ENCODE measurements at places on chromosomes 5 and 9. TPM values are rescaled to one million over a fixed set of nuclear protein-coding genes. Genes with fewer than 3 reads are reported as not detected.

The MRPS30 gene
- total RNA-seq: 37.8 TPM

The FRMD3 gene
- total RNA-seq: 10.8 TPM

The DAPK1 gene
- 168 TPM for total RNA-seq

The C5orf58 gene
- total RNA-seq: not detected

The GABRG2 gene
- total RNA-seq: not detected

The ECM2 gene
- 13.8 TPM for total RNA-seq

The PTGDS gene
- total RNA-seq: 477 TPM

The TSPAN17 gene
- 31.8 TPM for total RNA-seq

The PIGO gene
- total RNA-seq: 25.2 TPM

DNA sequence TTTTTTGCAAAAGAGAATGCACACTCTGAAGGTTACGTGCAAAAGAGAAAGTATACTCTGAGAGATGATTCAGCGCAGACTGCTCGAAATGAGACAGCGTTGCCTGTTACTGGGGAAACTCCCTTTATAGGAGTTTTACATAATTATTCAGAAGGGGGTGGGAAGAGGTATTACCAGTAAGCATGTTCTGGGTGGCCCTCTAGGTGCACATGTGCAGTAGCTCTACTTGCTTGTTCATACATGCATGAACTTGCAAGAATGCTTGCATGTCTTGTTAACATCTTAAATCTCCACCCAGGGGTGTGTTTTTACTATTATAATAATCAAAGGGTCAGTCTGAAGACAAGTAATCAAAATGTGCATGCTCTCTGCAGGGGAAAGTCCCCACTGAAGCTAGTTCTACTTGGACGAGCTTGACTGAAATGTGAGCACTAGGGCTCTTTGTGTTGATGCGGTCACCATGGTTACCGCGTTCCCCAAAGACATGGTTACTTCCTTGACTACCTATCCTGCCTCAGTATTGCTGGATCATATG is 75.5 kb downstream of the SGCD start:
- no peaks in the 10 kb centered on the region for H3K36me3 ChIP-seq
- H3K4me1 ChIP-seq: no peaks in the 10 kb centered on the region
- H3K27me3 ChIP-seq: no peaks in the 10 kb centered on the region
- H3K4me3 ChIP-seq: no peak overlapping the region

DNA sequence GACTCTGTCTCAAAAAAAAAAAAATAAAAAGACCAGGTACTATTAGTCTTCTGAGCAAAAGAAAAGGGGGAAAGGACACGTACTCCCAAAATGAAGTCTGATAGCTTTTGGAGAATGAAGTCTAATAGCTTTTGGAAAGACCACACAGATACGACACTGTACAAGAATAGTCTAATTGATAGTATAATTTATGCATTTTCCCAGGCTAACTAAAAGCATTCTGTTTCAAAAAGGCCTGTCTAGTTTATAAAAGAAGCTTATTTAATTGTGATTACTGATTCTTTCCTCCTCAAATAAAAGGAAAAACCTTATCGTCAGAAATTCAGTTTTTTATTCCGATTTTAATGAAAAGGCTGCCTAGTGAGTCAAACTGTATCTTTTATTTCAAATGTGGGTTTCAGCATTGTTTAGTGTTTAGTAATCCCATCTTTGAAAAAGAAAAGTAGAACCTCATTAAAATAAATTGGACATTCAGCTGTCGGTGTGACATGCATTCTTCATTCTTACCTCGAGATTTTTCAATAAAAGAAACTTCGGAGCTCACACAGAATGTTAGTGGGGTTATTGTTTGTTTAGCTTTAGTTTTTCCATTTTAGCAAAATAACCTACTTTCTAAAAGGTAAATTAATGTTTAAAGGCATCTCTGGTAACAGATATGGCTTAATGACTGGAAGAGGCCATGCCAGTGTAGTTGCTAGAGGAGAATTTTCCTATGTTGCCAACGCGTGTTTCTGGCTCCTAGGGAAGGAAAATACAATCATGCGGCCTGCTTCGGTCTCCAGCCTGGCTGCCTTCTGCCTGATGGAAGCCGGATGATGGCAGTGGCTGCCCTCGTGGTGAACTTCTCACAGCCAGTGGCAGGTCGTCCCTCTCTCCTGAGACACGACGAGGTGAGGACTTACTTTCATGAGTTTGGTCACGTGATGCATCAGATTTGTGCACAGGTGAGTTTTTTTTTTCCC is 70.0 kb downstream of the NLN start:
- no peak for DNase-seq
- H3K4me1 ChIP-seq: no peaks in the 10 kb centered on the region
- no peak overlapping the region for H3K27ac ChIP-seq
- H3K36me3 ChIP-seq: no peaks in the 10 kb centered on the region
- no peaks in the 10 kb centered on the region for H3K27me3 ChIP-seq
- H3K4me3 ChIP-seq: no peak overlapping the region

GRCh38 chr5:78886341-78887230 is 98.5 kb downstream of the ARSB start:
- no peak overlapping the region for H3K4me3 ChIP-seq
- H3K36me3 ChIP-seq: no peaks in the 10 kb centered on the region
- no peaks in the 10 kb centered on the region for H3K27me3 ChIP-seq
- peaks cover 9% of the 10 kb centered on the region for H3K4me1 ChIP-seq

DNA sequence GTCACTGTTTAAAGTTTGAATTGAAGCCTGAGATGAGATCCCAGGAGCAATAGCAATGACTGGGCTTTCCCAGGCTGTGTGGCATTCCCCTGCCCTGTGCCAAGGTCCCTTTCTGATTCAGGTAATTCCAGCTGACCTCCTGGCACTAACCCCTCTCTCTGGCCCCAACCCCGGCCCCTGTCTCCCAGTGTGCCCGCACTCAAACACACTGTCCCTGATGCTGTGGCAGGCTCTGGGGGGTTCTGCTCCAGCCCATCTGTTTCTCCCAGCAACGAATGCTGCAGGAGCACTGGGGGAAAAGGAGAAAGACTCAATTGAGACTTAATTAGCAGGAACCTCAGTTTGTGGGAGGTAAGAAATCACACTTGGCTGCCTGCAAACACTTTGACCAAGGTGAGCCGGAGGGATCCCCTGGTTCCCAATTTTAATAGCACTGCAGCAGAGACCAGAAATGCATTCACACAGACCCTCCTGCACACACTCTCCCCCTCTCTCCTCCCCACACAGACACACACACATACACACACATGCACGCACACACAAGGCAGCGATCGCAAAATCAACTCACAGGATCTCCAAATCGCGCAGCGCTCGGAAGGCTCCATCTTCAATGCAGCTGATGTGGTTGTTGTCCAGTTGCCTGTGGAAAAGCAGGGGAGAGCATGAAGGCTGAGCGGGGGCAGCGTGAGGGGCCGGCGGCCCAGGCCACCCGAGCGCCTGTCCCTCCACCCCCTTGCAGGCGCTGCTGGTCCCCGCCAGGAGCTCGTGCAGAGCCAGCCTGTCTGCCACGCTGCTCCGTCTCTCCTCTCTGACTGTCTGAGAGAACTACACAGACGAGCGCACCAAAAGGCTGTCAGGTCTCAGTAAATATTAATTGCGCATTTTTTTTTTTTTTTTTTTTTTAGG is 265.1 kb upstream of the PANK3 start:
- no peak overlapping the region for H3K4me3 ChIP-seq
- H3K27me3 ChIP-seq: peaks cover 21% of the 10 kb centered on the region
- H3K4me1 ChIP-seq: no peaks in the 10 kb centered on the region
- no peak overlapping the region for H3K27ac ChIP-seq

DNA sequence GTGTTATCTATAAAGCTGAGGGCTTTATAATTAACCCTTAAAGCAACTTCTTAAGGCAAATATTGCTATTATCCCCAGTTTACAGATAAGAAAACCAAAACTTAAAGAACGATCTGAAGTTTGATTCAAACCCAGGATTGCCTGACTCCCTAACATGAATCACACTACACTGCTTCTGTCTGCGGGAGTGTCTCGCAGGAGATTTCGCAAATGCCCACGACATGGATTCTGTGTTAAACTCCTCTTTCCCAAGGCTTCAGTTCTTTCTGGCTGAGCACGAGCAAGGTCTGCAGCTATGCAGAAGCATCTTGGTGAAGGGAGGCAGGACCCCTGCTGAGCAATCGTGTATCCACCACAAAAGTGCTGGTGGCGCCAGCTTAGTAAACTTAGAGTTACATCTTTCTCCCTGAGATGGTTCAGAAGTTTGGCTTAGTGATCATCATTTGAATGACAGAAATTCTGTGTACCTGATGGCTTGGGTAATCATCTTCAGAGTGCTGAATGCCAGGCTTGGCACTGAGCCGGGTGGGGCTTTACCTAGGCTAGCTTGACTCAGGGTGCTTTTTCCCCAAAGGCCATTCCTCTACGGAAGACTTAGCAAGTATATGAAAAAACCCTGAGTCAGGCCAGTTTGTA is 81.4 kb upstream of the PIK3R1 start:
- H3K27ac ChIP-seq: no peak overlapping the region
- DNase-seq: no peak
- H3K27me3 ChIP-seq: no peaks in the 10 kb centered on the region
- no peak overlapping the region for H3K4me3 ChIP-seq

DNA sequence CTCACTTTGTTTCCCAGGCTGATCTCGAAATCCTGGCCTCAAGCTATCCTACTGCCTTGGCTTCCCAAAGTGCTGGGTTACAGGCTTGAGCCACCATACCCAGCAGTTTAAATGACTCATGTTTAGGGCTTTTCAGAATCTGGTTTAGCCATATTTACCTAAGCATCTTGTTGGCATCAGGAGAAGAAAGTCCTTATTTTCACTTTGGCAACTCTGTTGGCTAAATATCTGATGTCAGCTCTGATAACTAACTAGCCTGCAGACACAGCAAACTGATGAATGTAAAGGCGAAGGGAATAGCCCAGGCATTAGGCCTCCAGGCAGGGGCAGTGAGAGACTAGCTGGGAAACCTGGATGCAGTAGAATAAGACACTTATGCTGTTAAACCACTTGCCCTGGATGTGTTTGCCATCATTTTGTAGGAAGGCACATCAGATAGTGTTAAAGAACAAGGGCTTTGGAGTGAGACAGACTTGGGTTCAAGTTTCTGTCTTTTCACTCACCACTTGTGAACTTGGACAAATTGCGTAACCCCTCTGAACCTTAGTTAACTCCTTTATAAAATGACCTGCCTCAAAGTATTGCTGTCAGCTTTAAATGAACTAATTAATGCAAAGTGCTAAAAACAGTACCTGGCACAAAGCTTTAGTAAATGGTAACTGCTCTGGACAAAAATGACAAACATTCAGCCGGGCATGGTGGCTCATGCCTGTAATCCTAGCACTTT is 34.7 kb upstream of the GARNL3 start:
- H3K4me3 ChIP-seq: no peak overlapping the region
- no peaks in the 10 kb centered on the region for H3K27me3 ChIP-seq
- H3K4me1 ChIP-seq: peaks cover 3% of the 10 kb centered on the region
- no peak overlapping the region for H3K27ac ChIP-seq
- DNase-seq: no peak
- H3K36me3 ChIP-seq: no peaks in the 10 kb centered on the region

GRCh38 chr5:17373406-17373805 is 124.6 kb upstream of the TAF11L2 start:
- H3K4me3 ChIP-seq: no peak overlapping the region
- no peaks in the 10 kb centered on the region for H3K4me1 ChIP-seq
- DNase-seq: no peak
- H3K27me3 ChIP-seq: no peaks in the 10 kb centered on the region

GRCh38 chr9:135707252-135708138 is 5.5 kb downstream of the KCNT1 start:
- peaks cover 42% of the 10 kb centered on the region for H3K27me3 ChIP-seq
- no peak overlapping the region for H3K27ac ChIP-seq
- H3K4me3 ChIP-seq: no peak overlapping the region

DNA sequence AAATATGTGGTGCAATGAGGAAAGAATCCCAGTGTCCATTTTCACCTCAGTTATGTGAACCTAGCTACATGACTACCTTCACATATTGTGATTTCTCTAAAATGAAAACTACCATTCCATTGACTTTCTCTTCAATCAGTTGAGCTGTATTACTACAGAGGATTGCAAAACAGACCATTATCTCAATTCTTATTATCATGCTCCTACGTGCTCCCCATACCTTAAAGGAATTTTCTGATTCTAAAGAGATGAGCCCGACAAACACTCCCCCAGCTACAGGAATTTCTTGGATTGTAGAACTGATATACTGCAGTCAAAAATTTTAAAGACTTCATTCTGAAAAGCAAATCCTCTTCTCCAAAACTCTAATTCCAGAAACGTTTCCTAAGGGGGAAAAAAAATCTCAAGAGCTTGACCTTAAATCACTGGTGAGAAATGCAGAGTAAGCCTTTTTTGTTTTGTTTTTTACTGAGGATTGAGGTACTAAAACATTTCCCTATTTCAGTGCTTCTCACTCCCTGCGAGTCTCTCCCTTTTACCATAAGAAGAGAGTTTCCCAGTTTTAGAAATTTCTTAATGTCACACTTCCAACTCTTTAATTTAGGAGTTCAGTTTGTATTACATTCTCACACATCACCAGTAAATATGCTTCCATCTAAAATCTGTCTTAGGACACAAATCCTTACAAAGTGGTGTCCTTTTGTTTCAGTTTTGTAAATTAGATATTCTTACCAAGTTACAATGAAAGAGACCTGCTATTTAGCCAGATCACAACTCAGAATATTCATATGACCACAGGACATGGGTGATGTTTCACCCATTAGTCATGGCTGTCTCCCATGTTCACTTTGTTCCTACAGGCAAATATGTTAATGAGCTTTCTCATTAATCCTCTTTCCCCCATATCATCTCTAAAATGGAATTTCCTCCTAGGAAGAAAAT is 203.8 kb downstream of the TSSK1B start:
- no peak for DNase-seq
- H3K27me3 ChIP-seq: no peaks in the 10 kb centered on the region
- peaks cover 5% of the 10 kb centered on the region for H3K4me1 ChIP-seq
- no peaks in the 10 kb centered on the region for H3K36me3 ChIP-seq

DNA sequence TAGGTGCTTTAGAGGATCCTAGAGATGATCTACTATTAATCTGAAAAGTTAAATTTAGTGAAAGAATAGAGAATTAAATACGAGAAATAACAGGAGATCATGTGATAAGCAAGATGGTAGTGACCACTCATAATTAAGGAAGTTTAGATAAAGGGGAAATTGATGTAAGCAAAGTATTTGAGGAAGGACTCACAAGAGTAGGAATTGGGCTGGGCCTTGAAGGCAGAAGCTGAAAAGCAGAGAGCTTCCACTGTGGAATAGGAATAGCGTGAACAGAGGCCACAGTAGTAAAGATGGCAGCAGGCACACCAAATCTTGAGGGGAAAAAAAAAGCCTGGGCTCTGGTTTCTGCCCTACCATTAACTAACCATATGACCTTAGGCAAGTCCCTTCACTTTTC is 38.0 kb downstream of the KIF24 start:
- no peaks in the 10 kb centered on the region for H3K4me1 ChIP-seq
- H3K27ac ChIP-seq: no peak overlapping the region
- H3K4me3 ChIP-seq: no peak overlapping the region
- no peak for DNase-seq
- H3K36me3 ChIP-seq: no peaks in the 10 kb centered on the region

All from upper lobe of right lung (tissue), 1 donor.